ENCODE measurements at places on chromosomes 13 and 19. TPM values are rescaled to one million over a fixed set of nuclear protein-coding genes. Genes with fewer than 3 reads are reported as not detected.
A peak's percentile ranks its signal among the peaks of the same experiment; 100 is the strongest.

GRCh38 chr13:24668511-24668910, 11.7 kb upstream of the ATP12A start:
- no peak for DNase-seq

GRCh38 chr19:6564393-6564792, 26.6 kb downstream of the CD70 start:
- DNase-seq, result no peak

DNA sequence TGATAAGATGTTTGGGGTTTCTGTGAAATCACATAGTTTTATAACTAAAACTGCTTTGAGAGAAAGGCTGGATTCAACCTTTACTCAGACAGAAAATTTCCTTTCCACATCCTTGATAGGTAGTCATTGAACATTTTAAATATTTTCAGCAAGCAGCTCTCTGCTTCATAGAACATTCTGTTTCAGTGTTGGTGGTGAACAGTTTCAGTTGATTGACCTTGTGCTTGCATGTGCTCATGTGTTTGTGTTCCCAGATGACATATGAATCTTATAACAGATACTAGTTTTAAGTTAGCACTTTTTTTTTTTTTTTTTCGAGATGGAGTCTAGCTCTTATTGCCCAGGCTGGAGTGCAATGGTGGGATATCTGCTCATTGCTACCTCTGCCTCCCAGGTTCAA, 290.1 kb downstream of the HS6ST3 start:
- no peak for DNase-seq

Gene CASP14
- not detected for polyA plus RNA-seq

GRCh38 chr19:9862938-9863337, 27.8 kb downstream of the PIN1 start:
- no peak for DNase-seq

GRCh38 chr19:17333611-17334413, 843 bp downstream of the ANO8 start:
- no peak for DNase-seq

- no peak for DNase-seq
These were observed 72.5 kb upstream of the MRI1 start for GRCh38 chr19:13691569-13692435.

Gene SPTBN4
- 0.75 TPM for polyA plus RNA-seq

Gene OR7A5
- not detected for polyA plus RNA-seq

Gene CCDC97
- polyA plus RNA-seq, result 22.2 TPM

Gene STOML3
- 2.0 TPM for polyA plus RNA-seq

GRCh38 chr13:66111628-66112027, 1118.5 kb downstream of the PCDH9 start:
- DNase-seq, result no peak

Gene KLK11
- 23.6 TPM for polyA plus RNA-seq

DNA sequence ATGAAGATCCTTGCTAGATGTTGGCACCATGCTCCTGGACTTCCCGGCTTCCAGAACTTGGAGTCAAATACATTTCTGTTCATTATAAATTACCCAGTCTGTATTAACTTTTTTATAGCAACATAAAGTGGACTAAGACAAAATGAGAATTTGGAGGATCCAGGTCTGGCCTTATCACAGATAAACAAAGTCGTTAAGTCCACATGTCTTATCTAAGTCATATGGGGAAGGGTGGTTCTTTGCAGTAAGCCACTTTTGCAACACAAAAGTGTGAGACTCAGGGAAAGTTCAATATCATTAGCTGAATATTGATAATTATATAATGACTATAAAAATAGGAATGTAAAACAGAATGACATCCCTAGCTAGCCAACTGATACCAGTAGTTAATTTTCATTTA, 91.6 kb upstream of the SIAH3 start:
- DNase-seq, result no peak

GRCh38 chr19:46021531-46022041, 1.3 kb downstream of the PGLYRP1 start:
- DNase-seq, result no peak

Gene ADGRE1
- 0.45 TPM for polyA plus RNA-seq

Gene SBSN
- polyA plus RNA-seq, result 0.08 TPM

- no peak for DNase-seq
These were observed 108.6 kb upstream of the GJB6 start for GRCh38 chr13:20340759-20341171.

- no peak for DNase-seq
These were observed 95.1 kb downstream of the NUFIP1 start for GRCh38 chr13:44894001-44894770.

Gene ZNF20
- polyA plus RNA-seq, result 2.2 TPM

Gene BCL2L12
- polyA plus RNA-seq, result 18.3 TPM

Gene POSTN
- 12.8 TPM for polyA plus RNA-seq

Gene SYDE1
- polyA plus RNA-seq, result 5.5 TPM

DNA sequence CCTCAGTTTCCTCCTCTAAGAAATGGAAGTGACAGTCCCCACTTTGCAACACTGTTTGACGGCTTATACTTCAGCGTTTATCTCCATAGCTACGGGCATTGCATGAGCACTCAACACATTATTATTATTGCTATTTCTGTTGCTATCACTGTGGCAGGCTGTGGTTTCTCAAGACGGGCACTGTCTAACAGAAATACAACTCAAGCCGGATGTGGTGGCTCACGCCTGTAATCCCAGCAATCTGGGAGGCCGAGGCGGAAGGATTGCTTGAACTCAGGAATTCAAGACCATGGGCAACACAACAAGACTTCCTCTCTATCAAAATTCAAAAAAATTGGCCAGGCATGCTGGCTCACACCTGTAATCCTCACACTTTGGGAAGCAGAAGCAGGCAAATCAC, 4.9 kb upstream of the ZSWIM4 start:
- no peak for DNase-seq

DNA sequence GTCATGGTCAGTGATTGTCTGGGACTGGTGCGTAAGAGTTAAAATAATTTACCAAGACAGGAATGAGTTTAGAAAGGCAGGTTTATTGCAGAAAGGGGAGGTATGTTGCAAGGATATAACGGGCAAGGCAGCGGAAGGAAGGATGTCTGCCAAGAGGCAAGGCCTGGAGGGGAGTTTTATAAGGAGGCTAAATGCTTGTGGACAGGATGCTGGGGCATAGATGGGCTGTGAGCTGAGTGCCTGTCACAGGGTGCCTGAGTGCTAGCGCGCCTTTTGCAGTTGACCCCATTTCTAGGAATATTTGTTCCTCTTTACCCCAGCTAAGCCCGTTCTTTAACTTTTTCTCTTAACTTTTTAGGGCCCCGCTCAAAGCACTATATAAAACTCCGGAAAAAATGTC, 58.7 kb downstream of the TEX26 start:
- DNase-seq, result peak; percentile 71

Gene PRTN3
- 0.85 TPM for polyA plus RNA-seq

- no peak for DNase-seq
These were observed 361.9 kb upstream of the GPC6 start for GRCh38 chr13:92864584-92865284.

All from lung (tissue), 17 donors.